ENCODE measurements at places on chromosomes 3 and 15.

GRCh38 chr3:124033360-124034015, 41.6 kb upstream of the ROPN1 start:
- no peak for DNase-seq

- no peak for DNase-seq
Observed at GRCh38 chr3:126758882-126759281, 54.8 kb downstream of the CHCHD6 start.

- no peak for DNase-seq
Observed at GRCh38 chr15:26561896-26562295, 211.0 kb downstream of the GABRB3 start.

- no peak for DNase-seq
Observed at GRCh38 chr3:61227799-61228198, 23.5 kb downstream of the FHIT start.

DNA sequence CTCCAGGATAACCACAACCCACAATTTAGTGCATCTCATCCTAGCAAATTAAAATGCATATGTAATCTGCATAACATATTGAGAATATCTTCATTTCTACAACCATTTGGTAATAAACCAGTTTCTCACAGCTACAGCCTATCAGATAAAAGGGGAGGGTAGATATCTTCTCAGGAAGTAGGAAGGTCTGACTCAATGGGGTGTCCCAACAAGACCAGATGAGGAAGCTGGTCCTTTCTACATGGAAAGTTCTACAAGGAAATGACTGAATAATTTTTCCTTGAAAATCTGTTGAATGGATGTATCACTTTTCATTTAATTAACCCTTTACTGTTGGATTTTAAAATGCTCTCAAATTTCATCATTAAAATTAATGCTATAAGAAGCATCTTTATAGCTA, 17.4 kb upstream of the TMPRSS7 start:
- no peak for DNase-seq

GRCh38 chr3:194775731-194776130, 90.0 kb downstream of the FAM43A start:
- DNase-seq: no peak

DNA sequence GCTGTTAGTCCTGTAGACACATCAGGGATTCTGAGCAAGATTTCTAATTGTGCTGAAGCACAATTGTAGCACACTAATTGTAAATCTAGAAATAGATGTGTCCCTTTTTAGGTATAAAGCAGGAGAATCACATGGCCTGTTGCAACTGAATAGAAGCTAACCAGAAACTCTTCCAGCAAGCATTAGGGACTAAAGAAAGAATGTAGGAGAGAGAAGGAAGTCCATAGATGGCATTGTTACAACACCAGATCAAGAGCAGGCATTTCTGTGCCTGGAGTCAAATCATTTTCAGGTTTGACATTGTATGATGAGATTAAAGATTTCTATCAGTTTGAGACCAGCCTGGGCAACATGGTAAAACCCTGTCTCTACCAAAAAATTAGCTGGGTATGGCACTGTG, 27.4 kb downstream of the CALML4 start:
- no peak for DNase-seq

- no peak for DNase-seq
Observed at GRCh38 chr3:105365081-105365390, 1.7 kb upstream of the ALCAM start.

- no peak for DNase-seq
Observed at GRCh38 chr15:45143946-45144345, 14.2 kb downstream of the DUOX1 start.

DNA sequence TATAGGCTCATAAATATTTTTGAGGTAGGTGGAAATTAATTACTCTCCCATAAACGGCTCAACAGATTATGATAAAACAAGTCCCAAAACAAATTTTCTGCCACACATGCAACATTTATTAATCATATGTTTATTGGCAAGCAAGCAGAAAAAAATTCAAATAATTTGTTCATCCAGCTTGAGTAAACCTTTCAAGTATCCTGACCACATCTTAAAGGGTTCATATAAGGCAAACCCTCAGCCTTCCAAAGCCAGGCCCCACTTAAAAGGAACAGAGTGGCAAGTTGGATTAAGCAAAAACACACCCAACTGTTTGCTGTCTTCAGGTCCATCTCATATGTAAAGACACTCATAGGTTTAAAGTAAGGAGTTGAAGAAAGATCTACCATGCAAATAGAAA, 1042.3 kb downstream of the DIPK2A start:
- no peak for DNase-seq

DNA sequence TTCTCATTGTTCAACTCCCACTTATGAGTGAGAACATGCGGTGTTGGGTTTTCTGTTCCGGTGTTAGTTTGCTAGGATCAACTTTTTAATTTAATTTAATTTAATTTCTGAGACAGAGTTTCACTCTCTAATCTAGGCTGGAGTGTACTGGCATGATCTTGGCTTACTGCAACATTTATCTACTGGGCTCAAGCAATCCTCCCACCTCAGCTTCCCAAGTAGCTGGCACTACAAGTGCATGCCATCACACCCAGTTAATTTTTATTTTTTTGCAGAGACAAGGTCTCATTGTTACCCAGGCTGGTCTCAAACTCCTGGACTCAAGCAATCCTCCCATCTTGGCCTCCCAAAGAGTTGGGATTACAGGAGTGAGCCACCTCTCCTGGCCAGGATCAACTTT, 82.7 kb downstream of the GPR156 start:
- no peak for DNase-seq

DNA sequence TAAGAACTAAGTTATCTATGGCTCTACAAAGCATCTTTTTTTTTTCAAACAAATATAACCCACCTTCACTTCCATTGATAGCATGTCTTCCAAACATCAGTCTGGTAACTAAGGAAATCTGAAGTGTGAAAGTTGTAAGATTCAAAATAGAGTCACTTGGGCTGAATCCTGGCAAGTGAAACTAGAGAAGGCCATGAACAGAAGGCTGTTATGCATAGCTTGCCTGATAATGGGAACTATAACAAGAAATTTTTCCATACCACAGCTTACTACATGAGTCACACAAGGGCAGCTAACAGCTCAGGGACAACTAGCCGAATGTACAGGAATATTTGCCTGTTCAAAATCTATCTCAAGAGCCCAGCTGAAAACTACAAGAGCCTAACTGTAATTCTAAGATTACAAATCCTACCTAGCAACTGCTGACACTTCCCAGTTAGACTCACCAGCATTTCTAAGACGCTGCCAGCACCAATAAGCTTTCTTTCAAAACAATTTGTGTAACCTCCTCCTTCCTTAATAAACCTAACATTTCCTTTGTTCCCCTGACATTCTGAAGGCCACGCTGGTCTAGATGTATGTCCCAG, 1066.5 kb downstream of the PLOD2 start:
- no peak for DNase-seq

GRCh38 chr3:37993067-37993455, 2.5 kb downstream of the VILL start:
- DNase-seq: no peak

- DNase-seq: no peak
Observed at GRCh38 chr3:102189956-102190723, 244.7 kb upstream of the ZPLD1 start.

- no peak for DNase-seq
Observed at GRCh38 chr3:21274079-21274571, 476.9 kb downstream of the ZNF385D start.

- no peak for DNase-seq
Observed at GRCh38 chr3:188227442-188227841, 73.5 kb downstream of the LPP start.

DNA sequence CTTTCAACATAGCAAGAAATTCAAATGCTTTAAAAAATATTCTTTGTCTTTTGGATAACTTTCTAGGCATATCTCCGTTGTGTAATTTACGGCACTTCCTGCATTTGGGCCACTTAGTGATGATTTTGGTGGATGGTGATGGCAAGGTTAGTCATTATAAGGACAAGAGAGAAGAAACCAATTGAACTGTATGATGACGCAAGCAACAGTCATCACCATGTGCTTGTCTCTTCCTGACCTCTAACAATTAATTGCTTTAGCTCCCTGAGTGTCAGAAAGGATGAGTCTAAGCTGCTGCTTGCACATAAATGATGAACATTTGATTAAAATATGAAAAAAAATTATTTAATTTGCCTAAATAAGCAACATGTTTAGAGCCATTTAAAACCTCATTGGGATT, 11.3 kb upstream of the P2RY12 start:
- DNase-seq: no peak

GRCh38 chr3:128294999-128295468, 141.8 kb downstream of the EEFSEC start:
- no peak for DNase-seq

- no peak for DNase-seq
Observed at GRCh38 chr3:172057624-172058327, 18.4 kb downstream of the FNDC3B start.

DNA sequence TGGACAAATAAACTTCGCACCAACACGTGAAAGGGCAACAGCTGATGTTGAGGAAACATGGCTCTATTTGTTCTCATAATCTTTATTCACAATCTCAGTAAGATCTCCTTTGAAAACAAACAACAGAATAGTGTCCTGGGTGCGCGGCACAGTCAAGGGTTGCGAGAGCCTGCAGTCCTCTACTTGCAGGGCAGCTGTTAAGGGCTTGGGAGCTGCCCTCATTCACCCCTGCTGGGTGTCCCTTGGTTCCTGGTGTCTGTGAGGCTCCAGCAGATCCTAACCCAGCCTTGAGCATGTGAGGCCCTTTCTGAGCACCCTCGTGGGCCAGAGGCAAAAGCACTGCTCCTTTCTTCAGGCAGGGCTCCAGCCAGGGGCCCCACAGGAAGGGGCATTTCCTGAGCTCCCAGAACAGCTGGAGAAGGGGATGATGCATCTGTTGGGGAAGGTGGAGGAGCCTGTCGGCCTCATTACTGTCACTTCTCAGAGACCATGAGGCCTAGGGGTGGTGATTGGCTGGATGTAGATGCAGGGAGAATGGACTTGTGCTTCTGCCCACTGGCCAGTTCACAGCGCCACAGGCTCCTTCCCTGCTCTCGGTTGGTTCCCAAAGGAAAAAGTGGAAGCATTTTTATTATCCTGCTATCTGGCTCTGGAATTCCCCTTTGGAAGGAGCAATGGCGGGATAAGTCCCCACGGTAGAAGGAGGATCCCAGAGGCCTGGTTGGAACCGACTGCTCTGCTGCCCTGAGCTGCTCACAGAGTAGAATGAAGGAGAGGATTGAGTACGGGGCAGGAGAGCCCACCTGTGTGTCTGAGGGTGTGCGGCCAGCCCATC, 51.9 kb upstream of the KLF13 start:
- DNase-seq: no peak
